Right atrium auricular region (tissue), 2 donors: ENCODE measurements at places on chromosomes 1 and 21.

DNA sequence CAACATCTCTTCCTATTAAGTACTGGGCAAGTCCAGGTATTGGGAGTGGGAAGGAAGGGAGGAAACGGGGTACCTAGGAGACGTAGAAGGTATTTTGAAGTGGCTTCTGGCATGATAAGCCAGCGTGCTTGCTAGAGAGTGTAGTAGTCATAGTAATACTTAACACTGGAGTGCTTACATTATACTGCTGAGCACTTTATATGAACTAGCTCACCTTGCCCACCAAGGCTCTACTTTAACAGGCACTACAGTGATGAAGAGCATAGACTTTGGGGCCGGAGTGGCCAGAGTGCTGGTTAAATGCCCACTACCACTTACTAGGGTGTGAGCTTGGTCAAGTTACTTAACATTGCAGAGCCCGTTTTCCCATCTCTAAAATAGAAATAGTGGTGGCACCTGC is 61.7 kb downstream of the ACP6 start:
- no peak for DNase-seq

GRCh38 chr1:30043731-30044408 is 679.5 kb downstream of the MATN1 start:
- peak; percentile 7 for DNase-seq

DNA sequence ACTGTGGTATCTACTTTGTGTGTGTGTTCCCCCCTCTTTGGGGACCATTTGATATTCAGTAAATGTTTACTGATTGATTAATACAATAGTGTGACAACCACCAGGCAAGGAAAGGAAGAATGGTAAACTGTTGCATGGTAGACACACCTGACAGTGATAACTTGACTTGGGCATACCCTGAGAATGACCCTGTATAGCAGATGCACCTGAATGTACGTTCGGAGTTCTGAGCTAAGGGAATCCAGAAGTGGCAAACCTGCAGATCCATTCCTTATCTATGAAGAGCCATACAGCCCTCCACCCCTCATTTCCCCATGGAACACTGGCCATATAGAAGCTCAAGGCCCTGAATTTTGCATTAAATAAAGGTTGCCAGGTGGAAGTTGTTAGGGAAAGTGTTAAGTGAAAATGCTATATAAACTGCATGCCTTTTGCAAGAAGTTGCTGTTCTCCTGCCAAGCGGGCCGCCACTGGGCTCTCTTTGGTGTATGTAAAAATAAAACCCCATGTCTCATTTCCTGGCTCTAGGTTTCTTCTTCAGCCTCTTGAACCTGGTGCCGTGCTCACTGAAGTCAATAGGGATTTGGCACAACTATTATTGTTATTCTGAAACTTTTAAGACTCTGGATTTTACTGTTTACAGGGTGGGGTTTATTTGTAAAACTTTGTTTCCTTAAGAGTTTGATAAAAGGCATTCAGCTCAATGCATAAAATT is 32.6 kb upstream of the DENND1B start:
- no peak for DNase-seq

DNA sequence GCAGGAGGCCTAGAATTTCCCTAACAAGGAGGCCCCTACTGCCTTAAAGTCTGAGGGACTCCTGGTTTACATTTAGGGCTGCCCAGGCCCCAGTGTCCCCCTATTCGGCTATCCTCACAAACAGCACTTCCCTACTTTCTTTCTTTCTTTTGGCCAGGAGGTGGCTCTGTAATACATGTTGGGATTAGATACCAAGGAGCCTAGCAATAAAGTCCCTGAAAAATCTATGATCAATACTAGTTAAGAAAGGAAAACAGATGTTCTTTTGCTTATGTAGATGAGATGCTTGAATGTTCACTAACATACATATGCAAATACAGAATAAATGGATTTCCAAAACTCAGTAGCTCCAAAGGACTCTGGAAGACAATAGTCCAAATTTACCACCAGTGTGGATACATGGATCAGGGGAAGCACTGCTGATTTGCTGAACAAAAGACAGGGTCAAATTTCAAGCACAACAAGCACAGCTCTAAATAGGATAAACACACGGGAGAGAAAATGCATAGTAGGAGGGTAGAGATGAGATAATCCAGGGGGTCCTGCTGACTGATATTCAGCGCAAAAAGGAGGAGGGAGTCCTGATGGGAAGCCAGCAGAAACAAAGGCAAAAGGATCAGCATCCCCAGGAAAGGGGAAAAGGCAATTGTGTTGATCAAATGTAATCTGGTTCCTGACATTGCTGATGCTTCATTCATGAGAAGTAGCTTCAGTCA is 240.0 kb downstream of the NUF2 start:
- DNase-seq = no peak

- DNase-seq = no peak
Observed at GRCh38 chr1:116807394-116808199, 53.4 kb downstream of the CD2 start.

- no peak for DNase-seq
Observed at GRCh38 chr1:195495720-195496635, 1112.3 kb downstream of the KCNT2 start.

DNA sequence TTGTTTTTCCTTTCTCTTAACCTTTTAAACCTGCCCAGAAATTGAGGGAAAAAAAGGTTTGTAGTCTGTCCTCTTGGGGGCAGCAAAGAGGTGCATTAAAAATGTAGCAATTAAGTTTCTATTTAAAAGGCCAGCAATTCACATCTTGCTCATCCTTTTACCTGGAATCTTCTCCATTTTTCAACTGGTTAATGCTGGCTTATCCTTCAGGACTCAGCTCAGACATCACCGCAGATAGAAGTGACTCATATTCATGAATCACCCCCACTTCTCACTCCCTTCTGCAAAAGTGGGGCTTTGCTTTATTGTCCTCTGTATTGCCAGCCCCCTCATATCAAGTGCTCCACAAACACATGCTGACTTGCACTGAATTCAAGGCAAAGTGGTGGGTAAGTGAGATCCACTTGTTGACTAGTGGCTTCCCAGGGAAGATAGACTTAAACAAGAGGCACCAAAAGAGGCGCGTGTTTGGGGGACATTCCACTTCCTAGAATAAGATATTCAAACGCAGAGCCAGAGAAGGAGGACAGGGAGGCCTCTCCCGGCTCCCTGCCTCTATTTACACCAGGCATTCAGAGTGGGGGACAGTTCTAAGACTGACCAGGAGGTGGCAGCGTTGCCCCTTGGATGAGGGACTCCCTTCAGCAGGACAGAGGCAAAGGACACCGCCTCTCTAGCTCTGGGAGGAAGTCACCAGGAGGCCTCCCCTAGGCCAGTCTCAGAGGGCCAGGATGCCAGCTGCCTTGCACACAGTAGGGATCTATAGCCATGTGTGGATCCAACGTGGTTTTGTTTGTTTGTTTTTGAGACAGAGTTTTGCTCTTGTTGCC is 23.2 kb upstream of the ZNF648 start:
- DNase-seq = peak; percentile 95

DNA sequence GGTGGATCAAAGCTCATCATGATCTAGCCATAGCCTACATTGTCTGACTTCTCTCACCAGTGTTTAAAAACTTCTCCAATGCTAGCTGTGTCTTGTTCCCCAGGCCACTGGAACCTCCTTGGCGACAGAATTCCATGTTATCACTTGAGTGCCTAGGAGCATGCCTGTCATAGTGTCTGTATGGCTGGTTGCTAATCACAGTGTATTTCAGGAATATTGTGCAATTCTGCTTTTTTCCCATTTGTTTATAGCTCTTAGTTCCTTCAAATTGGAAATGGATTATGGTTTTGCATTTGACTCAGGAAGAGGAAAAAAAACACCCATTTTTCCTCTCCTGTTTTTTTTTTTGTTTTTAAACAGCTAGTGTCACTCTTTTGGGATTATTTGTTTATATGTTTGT is 25.5 kb downstream of the ROR1 start:
- no peak for DNase-seq

GRCh38 chr1:154912755-154913154 is 23.8 kb downstream of the PMVK start:
- no peak for DNase-seq

DNA sequence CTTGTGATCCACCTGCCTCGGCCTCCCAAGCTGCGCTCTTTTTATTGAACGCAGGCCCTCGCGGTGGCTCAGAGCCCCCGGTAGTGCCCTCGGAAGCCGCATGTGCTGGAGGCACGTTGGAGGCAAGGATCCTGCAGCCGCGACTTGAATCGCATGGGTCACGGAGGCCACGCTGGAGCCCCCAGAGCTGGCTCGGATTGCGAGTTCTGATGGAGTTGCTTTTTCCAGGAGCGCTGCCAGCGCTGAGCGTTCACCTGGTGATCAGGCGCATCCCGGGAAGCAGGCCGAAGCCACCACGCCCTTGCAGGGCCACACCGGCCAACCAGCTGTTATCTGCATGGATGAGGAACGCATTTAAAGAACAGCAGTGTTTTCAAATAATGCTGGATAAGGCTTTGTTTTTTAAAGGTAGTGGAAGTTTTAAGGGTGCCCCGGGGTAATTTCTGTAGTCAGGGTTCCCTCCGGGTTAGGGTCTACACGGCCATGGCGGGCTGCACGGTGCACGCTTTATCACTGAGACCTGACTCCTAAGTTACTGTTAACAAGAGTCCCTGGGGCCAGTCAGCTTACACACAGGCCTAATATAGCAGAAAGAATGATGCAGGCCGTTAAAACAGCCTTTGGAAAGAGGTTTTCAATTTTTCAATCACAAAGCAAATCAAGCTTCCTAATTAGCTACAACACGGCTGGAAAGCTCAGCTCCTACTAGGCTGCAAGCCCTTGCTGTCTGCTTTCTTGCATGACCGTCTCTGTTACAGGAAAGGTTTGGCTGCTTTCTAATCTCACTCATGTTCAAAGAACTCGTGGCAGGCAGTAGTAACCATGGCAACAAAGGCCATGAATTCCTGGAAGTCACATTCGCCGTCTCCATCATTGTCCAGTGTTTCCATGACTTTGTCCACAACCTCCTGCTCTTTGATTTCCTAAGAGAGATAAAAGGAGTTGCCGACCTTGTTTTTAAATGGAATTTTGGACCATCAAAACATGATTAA is 6.0 kb downstream of the S100B start:
- peak; percentile 78 for DNase-seq

DNA sequence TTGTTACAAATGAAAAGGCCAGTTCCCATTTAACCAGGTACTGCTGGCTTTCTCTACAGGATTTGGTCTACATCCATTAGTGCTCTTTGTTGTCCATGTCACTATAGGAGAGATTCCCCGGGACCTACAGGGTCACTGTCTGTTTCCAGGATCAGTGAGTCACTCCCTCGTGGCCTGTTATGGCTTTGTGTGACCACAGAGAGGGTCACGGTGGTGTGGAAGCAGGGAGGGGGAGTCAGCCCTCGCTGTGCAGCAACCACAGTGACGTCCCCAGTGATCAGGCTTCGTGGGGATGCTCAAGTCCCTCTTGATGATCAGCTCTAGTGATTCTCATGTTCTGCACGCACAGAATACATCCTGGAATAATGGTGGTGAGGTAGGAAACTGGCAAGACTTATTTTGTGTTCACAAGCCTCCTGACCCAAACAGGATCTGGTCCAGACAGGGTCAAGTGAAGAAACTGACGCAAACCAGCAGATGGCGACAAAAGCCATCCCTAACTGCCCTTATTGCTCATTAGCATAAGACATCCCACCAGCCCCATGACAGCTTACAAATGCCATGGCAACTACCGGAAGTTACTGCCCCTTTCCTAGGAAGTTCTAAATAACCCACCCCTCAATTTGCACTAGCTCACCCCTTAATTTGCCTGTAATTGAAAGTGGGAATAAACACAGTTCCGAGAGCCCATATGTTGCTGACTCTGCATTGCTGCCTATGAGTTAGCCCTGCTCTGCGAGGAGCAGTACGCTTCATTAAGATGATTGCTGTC is 98.5 kb downstream of the DISC1 start:
- DNase-seq = no peak

GRCh38 chr1:64042331-64043100 is 160.9 kb upstream of the UBE2U start:
- no peak for DNase-seq

DNA sequence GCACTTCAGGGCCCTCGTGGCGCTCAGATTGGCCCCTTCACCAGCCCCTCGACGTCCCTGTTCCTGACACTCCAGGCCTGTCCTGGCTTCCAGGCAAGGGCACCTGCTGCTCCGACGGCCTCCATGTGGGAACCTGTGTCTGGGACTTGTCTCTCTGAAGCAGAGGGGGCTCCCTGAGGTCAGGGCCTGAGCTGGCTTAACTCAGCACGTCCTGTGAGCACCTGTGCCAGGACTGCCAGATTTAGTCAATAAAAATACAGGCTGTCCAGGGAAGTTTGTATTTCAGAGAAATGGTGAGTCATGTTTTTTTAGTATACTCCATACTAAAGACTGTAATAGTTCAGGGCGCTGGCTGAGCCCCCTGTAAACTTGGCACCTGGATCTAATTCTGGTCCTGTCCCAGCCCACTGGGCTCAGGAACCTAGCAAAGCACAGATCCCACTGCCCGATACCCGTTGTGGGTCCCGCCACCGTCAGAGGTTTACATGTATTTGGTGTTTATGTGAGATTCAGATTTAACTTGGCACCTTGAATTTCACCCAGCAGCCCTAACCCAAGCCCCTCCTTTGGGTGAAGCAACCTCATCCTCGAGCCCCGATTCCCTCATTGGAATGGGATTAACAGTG is 109.9 kb upstream of the IFFO2 start:
- no peak for DNase-seq

- no peak for DNase-seq
Observed at GRCh38 chr1:25773441-25774125, 26.4 kb upstream of the SELENON start.

GRCh38 chr1:204136814-204137213 is 15.0 kb downstream of the ETNK2 start:
- no peak for DNase-seq

- peak; percentile 92 for DNase-seq
Observed at GRCh38 chr1:99662539-99663080, 16.7 kb downstream of the PALMD start.
